Activated T-cell treated with anti-CD3 and anti-CD28 coated beads, Interleukin-2, amount 50 U/mL, for 4 hours (primary cell): ENCODE measurements at places on chromosomes 13 and 19. TPM values are rescaled to one million over a fixed set of nuclear protein-coding genes. Genes with fewer than 3 reads are reported as not detected.

Gene CYP2A7
- total RNA-seq: not detected

Gene NCAN
- total RNA-seq: 0.08 TPM

Gene CGB1
- not detected for total RNA-seq

Gene CACNG6
- not detected for total RNA-seq

Gene ZNF28
- total RNA-seq: 8.4 TPM

Gene KLK14
- total RNA-seq: 1.2 TPM

Gene CEBPA
- 1.0 TPM for total RNA-seq

Gene IL17D
- total RNA-seq: 0.82 TPM

Gene LRFN3
- 14.4 TPM for total RNA-seq

Gene ZNF324B
- 13.3 TPM for total RNA-seq

- DNase-seq: no peak
These were observed 2.0 kb downstream of the PTH2 start for GRCh38 chr19:49421039-49421877.

GRCh38 chr13:110377826-110378201 is 70.7 kb downstream of the COL4A2 start:
- DNase-seq: no peak

- no peak for DNase-seq
These were observed 688 bp downstream of the ZFP36 start for GRCh38 chr19:39407410-39407659.

- DNase-seq: no peak
These were observed 930 bp downstream of the ZNF583 start for GRCh38 chr19:56405062-56405461.

GRCh38 chr13:72728290-72728605 is 525 bp downstream of the BORA start:
- no peak for DNase-seq

DNA sequence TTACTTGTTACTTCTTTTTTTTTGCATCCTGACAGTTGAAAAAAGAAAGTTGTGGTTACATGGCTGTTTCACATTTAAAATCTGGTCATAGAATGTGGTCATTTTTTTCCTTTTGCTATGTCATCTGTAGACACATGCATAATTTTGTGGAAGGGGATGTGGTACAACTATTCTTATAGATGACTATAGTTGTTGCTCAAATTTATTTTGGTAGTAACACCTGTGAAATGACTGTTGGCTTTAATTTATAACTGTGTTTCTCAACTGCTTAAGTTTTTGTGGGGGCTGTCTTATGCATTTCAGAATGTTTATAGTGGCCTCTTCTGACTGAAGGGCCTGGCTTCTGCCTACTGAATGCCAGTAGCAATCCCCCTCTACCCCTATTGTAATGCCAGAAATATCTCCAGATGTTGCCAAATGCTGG is 130.5 kb downstream of the PAN3 start:
- DNase-seq: no peak

GRCh38 chr13:27775943-27776342 is 16.3 kb upstream of the GSX1 start:
- DNase-seq: no peak

DNA sequence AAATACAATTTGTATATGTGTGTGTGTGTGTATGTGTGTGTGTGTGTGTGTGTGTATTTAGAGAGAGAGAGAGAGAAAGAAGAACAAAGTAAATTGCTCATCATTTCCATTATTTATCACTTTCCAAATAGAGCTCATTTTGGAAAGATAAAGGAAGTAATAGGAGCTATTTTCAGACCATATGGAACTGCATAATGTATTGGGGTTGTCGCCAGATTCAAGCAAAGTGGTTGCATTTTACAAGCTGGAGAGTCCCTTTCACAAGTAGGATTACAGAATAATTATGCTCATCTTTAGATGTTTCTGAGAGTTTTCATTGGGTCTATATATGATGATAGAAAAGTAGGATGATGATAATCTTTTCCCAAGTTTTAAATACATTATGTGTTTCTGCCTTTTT is 842.7 kb upstream of the SLC10A2 start:
- DNase-seq: no peak

DNA sequence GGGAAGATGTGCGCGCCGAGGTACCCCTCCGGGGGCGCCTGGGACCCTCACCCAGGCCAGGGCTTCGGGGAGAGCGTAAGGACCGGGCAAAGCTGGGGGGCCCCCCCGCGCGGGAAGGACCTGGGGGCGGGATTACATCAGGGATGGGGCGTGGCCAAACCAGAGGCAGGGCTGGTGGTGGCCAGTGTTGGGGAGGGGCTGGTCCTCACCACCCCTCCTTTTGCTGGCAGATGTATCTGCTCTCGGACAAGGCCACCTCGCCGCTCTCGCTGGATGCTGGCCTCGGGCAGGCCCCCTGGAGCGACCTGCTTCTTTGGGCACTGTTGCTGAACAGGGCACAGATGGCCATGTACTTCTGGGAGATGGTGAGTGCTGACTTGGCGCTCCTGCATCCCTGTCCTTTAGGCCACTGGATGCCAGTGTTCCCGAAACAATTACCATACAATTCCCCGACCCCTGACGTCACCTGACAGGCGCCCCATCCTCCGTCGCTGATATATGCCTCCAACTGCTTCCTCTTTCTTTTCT is 25.3 kb downstream of the TRPM4 start:
- DNase-seq: no peak

DNA sequence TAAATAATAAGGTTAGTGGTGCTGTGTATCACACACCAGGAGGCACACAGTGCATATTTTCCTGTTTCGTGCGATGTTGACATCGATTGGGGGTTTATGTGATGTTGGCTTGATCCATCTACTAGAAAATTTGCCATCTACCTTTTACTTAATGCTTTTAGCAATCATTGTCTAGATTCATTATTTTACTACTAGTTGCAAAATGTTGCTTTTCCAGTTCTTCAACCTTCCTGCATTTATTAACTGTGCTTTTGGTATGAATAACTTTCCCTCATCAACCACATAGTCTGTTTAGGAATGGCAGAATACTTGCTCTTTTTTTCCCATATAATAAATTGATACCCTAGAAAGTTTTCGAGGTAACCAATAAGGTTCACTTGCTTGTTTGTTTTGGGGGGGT is 17.5 kb downstream of the C13orf42 start:
- no peak for DNase-seq

GRCh38 chr19:45791744-45792469 is 738 bp downstream of the DMWD start:
- DNase-seq: no peak

DNA sequence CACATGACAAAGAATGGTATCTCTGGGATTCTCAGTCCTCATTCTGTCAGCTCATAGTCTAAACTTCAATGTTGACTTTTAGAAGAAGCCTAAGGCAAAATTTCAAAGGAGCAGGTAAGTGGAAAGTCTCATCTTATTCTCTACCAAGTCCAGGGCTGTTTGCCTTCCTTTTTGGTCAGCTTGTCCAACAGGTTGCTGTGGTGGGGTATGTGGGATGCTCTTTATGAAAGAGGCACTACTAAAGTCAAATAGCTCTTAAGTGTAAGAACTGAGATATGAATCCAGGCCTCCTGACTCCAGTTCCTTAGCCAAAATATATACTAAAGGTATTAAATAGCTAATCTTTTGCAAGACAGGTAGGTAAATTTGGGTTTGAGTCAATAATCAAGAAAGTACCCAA is 540.6 kb upstream of the SPRY2 start:
- no peak for DNase-seq
